Testis (tissue), 5 donors: ENCODE measurements at places on chromosomes 11 and 22. TPM values are rescaled to one million over a fixed set of nuclear protein-coding genes. Genes with fewer than 3 reads are reported as not detected.

The PLAAT4 gene
- 14.2 TPM for total RNA-seq

The UBQLNL gene
- total RNA-seq, result 8.8 TPM

The BDNF gene
- 0.87 TPM for total RNA-seq

The TSPO gene
- 68.7 TPM for total RNA-seq

The PLEKHB1 gene
- total RNA-seq, result 62.1 TPM

The NLRX1 gene
- total RNA-seq, result 16.2 TPM

The CARNS1 gene
- total RNA-seq, result 1.3 TPM

The ANO5 gene
- total RNA-seq, result 4.8 TPM

The APOL3 gene
- total RNA-seq, result 10.6 TPM

The TMPRSS4 gene
- 1.3 TPM for total RNA-seq

The PGA5 gene
- 0.39 TPM for total RNA-seq

The PRRG4 gene
- total RNA-seq, result 1.1 TPM

The PTPRCAP gene
- 5.2 TPM for total RNA-seq

The OPCML gene
- total RNA-seq, result 0.62 TPM

The XKR3 gene
- total RNA-seq, result 4.9 TPM

The MRGPRE gene
- total RNA-seq, result 1.0 TPM

The RAC2 gene
- 10.7 TPM for total RNA-seq

The AP5B1 gene
- total RNA-seq, result 13.5 TPM

The TNNT3 gene
- total RNA-seq, result 8.1 TPM

The KDM2A gene
- total RNA-seq, result 169 TPM

The DUSP18 gene
- total RNA-seq, result 42.4 TPM

The CLDN5 gene
- total RNA-seq, result 29.2 TPM

The JRKL gene
- 6.9 TPM for total RNA-seq

The PIWIL4 gene
- 30.2 TPM for total RNA-seq

The OR4C45 gene
- total RNA-seq, result not detected

The OR2AG1 gene
- total RNA-seq, result not detected

The DCDC1 gene
- 12.3 TPM for total RNA-seq

The CSNK2A3 gene
- 4.0 TPM for total RNA-seq

The SAA1 gene
- total RNA-seq, result not detected

The NFAM1 gene
- 1.2 TPM for total RNA-seq

The AQP11 gene
- 21.1 TPM for total RNA-seq

The RAG1 gene
- total RNA-seq, result 1.5 TPM

The BACE1 gene
- 32.5 TPM for total RNA-seq

The ZNF214 gene
- total RNA-seq, result 7.3 TPM

The GAL3ST1 gene
- total RNA-seq, result 18.5 TPM

The TBX10 gene
- not detected for total RNA-seq

The RASGRP2 gene
- 24.0 TPM for total RNA-seq

The TRPC6 gene
- total RNA-seq, result 4.1 TPM

The OR51A4 gene
- not detected for total RNA-seq

The OR51B2 gene
- not detected for total RNA-seq

The OR8H1 gene
- not detected for total RNA-seq

The KCTD21 gene
- total RNA-seq, result 14.2 TPM

The SYT7 gene
- total RNA-seq, result 8.7 TPM

The SYT13 gene
- 1.4 TPM for total RNA-seq

The NDUFV1 gene
- 312 TPM for total RNA-seq

The FGF19 gene
- total RNA-seq, result 0.31 TPM
